ENCODE measurements at places on chromosomes 4 and X.

GRCh38 chr4:38993683-38994082 is 38.5 kb downstream of the TMEM156 start:
- DNase-seq = no peak

DNA sequence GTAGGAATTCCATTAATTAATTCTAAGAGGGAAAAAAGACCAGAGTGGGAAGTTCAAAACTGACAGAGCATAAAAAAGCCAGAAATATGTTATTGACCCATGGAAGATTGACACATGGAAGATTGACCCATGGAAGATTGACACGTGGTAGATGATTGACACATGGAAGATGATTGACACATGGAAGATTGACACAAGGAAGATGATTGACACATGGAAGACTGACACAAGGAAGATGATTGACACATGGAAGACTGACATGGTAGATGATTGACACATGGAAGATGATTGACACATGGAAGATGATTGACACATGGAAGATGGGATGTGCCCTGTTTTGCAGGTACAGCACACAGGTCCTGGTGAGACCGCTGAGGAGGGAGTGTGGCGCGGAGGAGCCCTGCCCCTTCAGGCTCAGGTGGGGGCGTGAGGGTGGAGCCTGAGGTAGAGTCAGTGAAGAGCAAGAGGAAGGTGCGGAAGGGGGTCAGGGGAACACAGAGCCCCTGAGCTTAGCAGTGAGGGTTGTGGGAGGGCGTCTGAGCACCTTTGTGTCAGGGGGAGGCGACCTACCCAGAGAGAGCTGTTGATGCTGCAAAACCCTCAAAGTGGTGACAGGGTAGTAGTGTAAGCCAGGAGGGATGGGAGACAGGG is 15.8 kb upstream of the PDE6B start:
- DNase-seq = no peak

GRCh38 chr4:143375326-143376073 is 38.8 kb downstream of the GAB1 start:
- no peak for DNase-seq

DNA sequence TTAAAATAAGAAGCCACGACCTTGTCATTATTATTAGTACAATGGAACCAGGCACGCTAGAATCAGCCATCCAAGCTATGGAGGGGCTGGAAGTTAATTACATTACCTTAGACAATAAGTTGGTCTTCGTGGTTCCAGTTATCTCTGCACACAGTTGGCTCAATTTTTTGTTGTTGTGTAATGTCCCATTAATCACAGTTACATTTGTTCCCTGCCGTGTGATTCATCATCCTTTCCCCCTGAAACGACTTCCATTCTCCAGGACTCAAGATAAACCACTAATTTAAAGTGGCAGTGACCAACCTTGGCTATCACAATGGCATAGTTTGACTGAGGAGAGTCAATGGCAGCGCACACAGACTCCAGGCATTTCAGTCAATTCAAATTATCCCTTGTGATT is 905.0 kb downstream of the RAB28 start:
- DNase-seq = no peak

- no peak for DNase-seq
Measured at GRCh38 chr4:1330761-1331590, 16.0 kb upstream of the UVSSA start.

GRCh38 chr4:74948236-74948635 is 15.3 kb downstream of the PARM1 start:
- DNase-seq = no peak

DNA sequence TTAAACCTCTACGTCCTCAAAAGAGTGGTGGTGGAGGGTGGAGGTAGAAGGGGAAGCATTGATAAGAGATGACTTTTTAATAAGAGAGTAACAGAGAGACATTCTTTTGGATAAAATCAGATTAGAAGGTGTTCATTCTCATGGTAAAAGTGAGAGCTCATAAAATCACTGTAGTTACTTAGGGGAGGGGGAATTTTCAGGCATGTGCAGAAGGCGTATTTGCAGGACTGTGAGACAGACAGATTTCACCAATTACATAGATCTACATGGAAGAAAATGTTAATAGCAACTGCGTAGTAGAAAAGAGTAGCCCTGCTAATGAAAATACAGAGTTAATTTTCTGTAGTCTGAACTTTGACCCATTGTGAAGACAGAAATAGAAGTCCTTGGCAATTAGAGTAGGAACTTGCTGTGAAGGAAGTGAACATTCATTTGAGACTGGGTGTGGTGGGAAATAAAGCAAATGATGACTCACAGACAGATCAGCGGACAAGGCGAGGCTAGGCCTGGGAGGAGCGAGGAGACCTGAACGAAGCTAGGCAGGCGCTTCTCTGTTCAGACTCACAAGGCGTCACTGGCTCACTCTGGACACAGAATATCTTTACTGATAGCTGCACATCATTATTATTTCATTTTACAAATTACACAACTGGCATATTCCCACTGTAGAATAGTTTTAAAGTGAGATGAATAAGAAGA is 57.2 kb upstream of the FAM9C start:
- DNase-seq = no peak

- DNase-seq = no peak
Measured at GRCh38 chrX:111041018-111041462, 55.0 kb upstream of the PAK3 start.

DNA sequence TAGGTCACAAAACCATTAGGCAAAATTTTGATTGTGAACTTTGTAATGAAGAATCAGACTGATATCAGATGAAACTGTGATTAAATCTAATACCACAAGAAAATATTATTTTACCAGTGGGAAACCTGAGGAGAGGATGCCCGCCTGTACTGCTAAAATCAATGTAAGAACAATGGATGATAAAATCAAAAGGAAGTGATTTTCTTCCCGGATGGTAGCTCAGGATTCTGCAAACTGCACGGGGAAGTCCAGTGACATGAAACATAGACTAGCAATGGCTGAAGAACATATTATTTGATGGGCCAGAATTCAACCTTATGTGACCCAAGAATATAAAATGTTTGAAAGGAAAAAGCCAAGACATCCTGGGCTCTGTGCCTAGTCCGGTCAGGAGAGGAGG is 974.9 kb downstream of the PCDH18 start:
- no peak for DNase-seq

DNA sequence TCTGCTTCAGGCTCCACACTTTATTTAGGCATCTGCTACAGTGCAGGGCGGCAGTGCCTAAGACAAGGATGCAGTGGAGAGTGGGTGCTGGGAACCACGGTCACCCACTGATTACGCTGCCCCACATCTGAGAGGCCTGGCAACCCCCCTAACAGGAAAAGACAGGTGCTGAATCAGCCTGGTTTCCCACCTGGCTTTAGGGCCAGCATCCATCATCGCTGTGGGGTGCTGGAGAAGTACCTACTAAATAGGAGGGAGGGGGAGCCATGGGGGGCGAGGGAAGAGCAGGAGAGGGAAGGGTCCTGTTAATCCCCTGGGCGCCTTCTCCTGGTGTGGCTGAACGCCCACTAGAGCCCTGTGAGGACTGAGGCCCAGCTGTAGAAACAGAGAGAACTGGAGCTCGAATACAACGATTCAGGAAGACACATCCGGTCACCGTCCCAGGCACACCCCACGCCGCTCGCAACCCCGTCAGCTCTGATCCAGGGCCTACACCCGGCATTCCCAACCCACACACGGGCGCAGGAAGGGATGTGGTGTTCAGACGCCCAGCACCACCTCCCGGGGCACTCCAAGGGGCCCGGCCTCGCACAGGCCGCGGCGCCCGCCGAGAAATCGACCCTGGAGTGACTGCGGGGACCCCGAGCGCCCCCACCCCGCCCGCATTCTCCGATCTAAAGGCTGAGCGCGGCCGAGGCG is 554 bp downstream of the DCTD start:
- peak; percentile 11 for DNase-seq

- no peak for DNase-seq
Measured at GRCh38 chrX:10633722-10634121, 13.3 kb upstream of the MID1 start.

DNA sequence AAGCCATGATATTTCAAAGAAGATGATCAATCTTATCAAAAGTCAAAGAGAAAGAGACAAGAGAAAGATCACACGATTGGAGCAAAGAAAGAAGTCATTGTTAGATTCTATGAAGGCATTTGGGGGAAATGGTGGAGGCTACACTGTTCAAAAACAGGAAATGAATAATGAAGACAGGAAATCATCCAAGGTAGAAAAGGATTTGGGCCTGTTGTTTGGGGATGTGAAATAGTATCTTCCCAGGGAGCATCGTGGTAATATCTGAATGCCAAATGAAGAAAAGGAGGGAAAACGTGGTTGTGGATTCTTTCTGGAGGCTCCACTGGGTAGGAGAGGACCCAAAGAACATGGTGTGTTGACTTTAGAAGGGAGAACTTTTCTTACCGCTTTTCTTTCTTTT is 482.4 kb downstream of the NLGN4X start:
- DNase-seq = no peak

DNA sequence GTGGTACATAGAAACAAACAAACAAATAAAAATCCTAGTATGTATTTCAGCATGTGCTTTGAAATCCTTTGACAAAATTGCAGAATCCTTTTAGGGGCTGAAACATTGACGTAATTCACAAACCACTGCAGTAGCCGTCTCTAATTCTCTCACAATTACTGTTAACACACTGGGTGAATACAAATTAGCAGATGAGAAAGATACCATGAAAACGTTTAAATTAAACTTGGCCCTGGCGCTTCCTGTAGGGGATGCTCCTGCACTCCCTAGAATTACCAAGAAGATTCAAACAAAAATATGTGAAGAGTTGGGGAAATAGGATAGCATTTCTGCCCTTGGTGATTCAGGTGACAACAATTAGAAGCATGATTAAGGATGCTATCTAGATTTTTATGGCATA is 772.5 kb upstream of the PRKX start:
- no peak for DNase-seq

DNA sequence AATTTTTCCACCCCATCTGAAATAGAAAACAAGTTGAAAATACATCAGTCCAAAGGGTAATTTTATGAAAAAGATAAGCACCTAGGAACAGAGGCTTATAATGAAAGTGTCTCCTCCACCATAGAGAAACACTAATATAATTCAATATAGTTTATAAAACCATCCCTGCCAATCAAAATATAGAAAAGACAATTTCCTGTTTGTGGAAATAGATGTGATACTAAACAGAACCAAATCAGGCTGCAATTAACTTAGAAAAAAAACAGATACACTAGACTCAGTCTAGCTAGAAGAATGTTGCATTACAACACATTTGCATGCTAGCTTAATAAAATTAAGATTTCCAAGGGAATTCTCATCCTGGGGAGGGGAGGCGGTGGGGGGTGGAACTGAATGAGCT is 68.2 kb downstream of the ENOX2 start:
- no peak for DNase-seq

GRCh38 chrX:118655561-118656246 is 71.7 kb upstream of the IL13RA1 start:
- no peak for DNase-seq

GRCh38 chr4:169219440-169219839 is 51.3 kb downstream of the SH3RF1 start:
- DNase-seq = peak; percentile 51

DNA sequence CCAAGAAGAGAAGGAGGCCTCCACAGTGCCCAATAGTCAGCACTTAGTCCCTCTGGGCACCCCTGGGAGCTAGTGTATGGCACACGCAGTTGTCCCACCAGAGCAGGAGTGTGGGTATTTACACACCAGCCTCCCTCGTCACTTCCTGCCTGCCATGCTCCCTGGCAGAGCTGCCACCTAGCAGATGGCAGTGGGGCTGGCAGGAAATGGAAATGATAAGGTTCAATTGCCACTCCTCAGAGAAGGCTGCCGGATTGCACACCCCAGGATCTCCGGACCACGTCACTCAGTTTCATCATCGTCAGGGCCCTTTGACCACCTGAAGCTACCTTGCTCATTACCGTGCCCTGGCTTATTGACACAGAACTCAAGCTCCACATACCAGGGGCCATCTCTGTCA is 173.3 kb upstream of the PSAPL1 start:
- no peak for DNase-seq

- DNase-seq = no peak
Measured at GRCh38 chrX:96615448-96615847, 69.2 kb upstream of the DIAPH2 start.

DNA sequence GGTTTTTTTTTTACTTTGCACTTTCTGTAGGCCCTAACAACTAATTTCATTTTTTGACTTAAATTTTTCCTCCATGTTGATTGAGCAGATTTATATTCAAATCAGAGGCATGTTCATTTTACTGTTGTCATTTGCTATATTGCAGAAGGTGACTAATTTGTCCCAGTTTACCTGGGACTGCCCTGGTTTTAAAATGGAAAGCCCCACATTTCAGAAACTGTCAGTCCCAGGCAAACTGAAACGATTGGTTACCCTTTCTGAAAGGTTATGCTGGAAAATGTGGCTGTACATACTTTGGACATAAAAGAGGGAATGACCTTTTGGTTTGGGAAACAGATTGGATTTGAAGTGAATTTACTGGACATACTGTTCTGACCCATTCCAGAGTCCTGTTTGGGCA is 160.0 kb downstream of the SPCS3 start:
- no peak for DNase-seq

- no peak for DNase-seq
Measured at GRCh38 chrX:19811807-19812604, 75.4 kb downstream of the SH3KBP1 start.

DNA sequence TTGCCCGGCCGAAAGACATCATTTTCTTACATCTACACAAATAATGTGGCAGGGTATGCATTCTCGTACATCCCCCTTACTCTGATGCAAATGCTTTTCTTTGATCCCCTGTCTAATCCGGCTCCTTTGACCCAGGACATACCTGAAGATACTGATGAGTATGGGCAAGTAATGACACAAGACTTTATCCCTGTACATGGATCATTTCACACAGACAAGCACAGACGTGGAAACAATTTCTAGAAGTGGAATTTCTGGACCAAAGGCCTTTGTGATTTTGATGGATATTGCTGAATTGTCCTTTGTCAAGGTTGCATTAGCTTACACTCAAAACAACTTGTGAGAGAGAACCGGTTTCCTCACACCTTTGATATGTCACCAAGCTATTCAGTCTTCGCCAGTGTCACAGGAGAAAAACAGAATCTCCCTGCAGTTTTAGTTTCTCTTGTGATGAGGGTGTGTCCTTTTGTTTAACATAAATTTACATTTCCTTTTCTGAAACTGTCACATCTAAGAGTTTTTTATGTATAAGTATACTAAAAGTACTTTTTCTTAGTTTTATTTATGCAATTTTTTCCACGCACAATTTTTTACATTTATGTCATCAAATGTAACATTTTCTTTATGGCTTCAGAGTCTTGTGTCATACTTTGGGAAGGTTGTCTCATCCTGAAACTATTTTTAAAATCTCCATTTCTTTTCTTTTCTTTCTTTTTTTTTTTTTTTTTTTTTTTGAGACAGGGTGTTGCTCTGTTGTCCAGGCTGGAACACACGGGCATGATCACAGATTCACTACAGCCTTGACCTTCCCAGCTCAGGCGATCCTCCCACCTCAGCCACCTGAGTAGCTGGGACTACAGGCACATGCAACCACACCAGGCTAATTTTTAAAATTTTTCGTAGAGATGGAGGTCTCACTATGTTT is 25.2 kb downstream of the RWDD4 start:
- DNase-seq = no peak

DNA sequence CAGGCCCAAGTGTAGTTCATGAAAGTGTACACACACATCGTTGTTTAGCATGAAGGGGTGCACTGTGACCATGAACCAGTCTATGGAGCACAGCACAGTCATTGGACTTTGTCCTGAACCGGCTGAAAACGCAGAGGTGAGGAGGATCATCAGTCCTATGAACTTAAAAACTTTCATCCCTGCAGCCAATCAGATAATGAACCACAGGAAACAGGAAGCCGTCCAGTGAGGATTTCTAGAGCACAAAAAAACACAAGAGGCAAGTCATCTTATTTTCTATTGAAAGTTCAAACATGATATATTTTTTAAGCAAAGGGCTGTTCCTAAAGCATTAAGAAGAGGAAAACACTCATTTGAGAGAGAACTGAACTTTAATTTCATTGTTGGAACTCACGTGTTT is 91.8 kb downstream of the PLAC1 start:
- no peak for DNase-seq
